Central memory CD8-positive, alpha-beta T cell (primary cell): ENCODE measurements at places on chromosomes 2 and 18.
A peak's percentile ranks its signal among the peaks of the same experiment; 100 is the strongest.

GRCh38 chr2:54289917-54290316 is 33.9 kb upstream of the TSPYL6 start:
- H3K4me1 ChIP-seq = no peaks in the 10 kb centered on the region
- no peak overlapping the region for H3K4me3 ChIP-seq
- no peaks in the 10 kb centered on the region for H3K27me3 ChIP-seq
- no peak for DNase-seq
- no peak overlapping the region for H3K27ac ChIP-seq

DNA sequence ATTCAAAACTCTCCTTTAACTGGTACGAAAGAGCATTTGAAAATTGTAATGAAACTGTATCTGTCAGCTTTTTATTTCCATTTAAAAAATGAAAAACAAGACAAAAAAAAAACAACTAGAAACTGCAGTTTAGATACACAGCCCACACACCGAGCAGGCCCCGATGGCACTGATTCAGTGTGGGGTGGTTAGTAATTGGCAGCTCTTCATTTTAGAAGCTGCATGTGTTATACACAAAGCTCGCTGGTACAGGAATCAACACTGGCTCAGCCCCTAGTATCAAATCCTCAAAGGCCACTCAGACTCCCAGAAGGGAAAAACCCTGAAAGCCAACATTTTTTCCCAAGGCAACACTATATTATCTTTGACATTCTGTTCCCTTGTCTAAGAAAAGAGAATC is 30.5 kb upstream of the RMDN2 start:
- no peak overlapping the region for H3K4me3 ChIP-seq
- H3K4me1 ChIP-seq = peaks cover 32% of the 10 kb centered on the region
- peaks cover 2% of the 10 kb centered on the region for H3K36me3 ChIP-seq
- no peak overlapping the region for H3K27ac ChIP-seq

GRCh38 chr2:120642646-120643045 is 93.0 kb upstream of the GLI2 start:
- H3K27ac ChIP-seq = no peak overlapping the region
- no peaks in the 10 kb centered on the region for H3K36me3 ChIP-seq
- H3K4me1 ChIP-seq = no peaks in the 10 kb centered on the region

GRCh38 chr2:38836791-38837190 is 38.9 kb downstream of the DHX57 start:
- no peak overlapping the region for H3K4me3 ChIP-seq
- H3K4me1 ChIP-seq = no peaks in the 10 kb centered on the region
- peaks cover 26% of the 10 kb centered on the region for H3K36me3 ChIP-seq
- no peak overlapping the region for H3K27ac ChIP-seq

GRCh38 chr2:221377066-221377465 is 195.0 kb downstream of the EPHA4 start:
- no peaks in the 10 kb centered on the region for H3K36me3 ChIP-seq
- no peak overlapping the region for H3K27ac ChIP-seq
- no peak for DNase-seq
- H3K27me3 ChIP-seq = peaks cover 24% of the 10 kb centered on the region
- no peaks in the 10 kb centered on the region for H3K4me1 ChIP-seq
- H3K4me3 ChIP-seq = no peak overlapping the region

DNA sequence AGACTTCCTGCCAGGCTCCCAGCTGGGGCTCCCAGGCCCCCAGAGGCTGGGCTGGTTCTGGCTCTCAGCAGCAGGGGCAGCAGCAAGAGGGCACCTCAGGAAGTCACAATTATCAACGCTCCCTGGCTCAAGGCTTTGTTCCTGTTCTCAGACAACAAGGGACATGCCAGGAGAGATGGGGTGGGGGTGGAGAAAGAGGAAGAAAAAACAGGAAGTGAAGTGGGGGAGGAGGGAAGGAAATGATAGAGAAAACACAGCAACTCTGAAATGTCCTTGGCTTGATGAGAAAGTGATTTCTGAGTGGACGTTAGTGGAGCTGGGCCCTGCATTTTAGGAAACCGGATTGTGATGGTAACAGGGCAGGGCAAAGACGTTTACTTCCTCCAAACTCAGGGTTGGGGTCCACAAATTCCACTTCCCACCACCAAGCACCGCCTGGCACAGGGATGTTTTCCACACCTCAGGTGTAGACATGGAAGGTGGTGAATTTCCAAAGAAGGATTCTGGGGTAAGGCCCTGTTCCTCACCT is 40.4 kb downstream of the CYRIA start:
- H3K4me3 ChIP-seq = no peak overlapping the region
- no peaks in the 10 kb centered on the region for H3K27me3 ChIP-seq
- peaks cover 59% of the 10 kb centered on the region for H3K4me1 ChIP-seq

GRCh38 chr18:27223526-27224291 is 38.6 kb upstream of the CHST9 start:
- no peak overlapping the region for H3K4me3 ChIP-seq
- no peaks in the 10 kb centered on the region for H3K27me3 ChIP-seq
- DNase-seq = no peak
- H3K27ac ChIP-seq = no peak overlapping the region

- H3K27me3 ChIP-seq = no peaks in the 10 kb centered on the region
- DNase-seq = no peak
- peaks cover 27% of the 10 kb centered on the region for H3K4me1 ChIP-seq
- H3K4me3 ChIP-seq = peak overlapping the region; percentile 88
- peak overlapping the region; percentile 97 for H3K27ac ChIP-seq
- H3K36me3 ChIP-seq = peaks cover 10% of the 10 kb centered on the region
Measured at GRCh38 chr2:17754773-17755425, 961 bp downstream of the GEN1 start.

GRCh38 chr2:151668737-151669136 is 65.5 kb downstream of the NEB start:
- H3K27ac ChIP-seq = no peak overlapping the region
- H3K4me3 ChIP-seq = no peak overlapping the region
- H3K27me3 ChIP-seq = no peaks in the 10 kb centered on the region
- H3K4me1 ChIP-seq = peaks cover 24% of the 10 kb centered on the region
- no peak for DNase-seq

- H3K27me3 ChIP-seq = peaks cover 64% of the 10 kb centered on the region
- H3K4me3 ChIP-seq = no peak overlapping the region
- H3K27ac ChIP-seq = no peak overlapping the region
Measured at GRCh38 chr2:29290293-29291047, 175.3 kb downstream of the CLIP4 start.

DNA sequence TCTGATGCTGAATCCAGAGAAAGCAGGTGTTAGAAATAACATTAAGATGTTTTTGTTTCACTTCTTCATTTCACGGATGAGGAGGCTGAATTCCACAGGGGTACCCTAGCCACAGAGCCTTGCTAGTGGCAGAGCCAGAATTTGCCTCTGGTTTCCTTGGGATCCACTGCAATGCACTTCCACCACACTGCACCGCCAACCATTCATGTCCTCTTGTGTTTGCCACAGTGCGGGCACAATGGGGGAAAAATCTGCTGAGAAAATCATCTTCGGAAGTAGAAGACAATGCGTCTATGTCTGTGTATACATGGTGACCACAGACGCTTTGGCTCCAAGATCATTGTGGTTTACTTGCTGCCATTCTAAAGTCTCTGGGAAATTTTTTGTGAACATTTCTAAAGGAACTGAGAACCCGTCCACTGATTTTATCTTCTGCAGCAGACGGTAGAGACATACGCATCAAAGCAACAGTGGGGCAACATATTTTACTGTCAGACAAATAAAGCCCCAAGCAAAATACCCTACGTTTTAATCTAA is 14.9 kb downstream of the ICOS start:
- peaks cover 20% of the 10 kb centered on the region for H3K36me3 ChIP-seq
- peaks cover 68% of the 10 kb centered on the region for H3K4me1 ChIP-seq
- peak overlapping the region; percentile 94 for H3K27ac ChIP-seq
- H3K27me3 ChIP-seq = no peaks in the 10 kb centered on the region
- peak overlapping the region; percentile 82 for H3K4me3 ChIP-seq
- no peak for DNase-seq

DNA sequence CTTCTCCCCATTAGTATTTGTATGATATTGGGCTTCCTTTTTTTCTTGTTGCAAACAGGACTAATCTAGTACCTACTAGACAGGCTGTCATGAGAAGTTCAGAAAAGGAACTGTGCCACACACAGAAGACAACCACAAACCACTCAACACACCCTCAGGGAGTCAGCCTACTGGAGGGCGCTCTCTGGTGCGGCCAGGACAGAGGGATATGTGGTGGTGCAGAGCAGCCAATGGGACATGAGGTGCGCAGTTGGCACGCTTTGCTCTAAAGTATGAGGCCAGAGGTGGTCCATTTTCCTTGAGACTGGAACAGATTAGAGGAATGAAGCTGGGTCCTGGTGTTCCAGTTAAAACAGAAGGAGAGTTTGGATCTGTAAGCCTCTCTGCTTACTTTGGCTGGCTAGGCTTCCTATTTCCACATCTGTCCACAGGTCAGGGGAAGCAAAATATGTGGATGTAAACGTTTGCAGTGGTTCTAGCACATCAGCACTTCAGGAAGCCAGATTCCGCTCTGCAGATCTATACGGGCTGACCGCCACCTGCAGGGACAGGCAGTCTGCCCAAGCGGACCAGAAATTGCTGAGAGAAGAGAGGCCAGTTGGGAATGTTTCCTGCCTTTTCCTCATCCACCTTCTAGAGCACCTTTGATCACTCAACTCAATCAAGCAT is 114.1 kb downstream of the GFPT1 start:
- H3K27me3 ChIP-seq = peaks cover 78% of the 10 kb centered on the region
- no peak overlapping the region for H3K27ac ChIP-seq
- no peaks in the 10 kb centered on the region for H3K36me3 ChIP-seq
- no peak for DNase-seq

- DNase-seq = no peak
- peaks cover 27% of the 10 kb centered on the region for H3K36me3 ChIP-seq
- H3K4me1 ChIP-seq = no peaks in the 10 kb centered on the region
- H3K27ac ChIP-seq = no peak overlapping the region
Measured at GRCh38 chr2:24947561-24948157, 24.1 kb downstream of the DNAJC27 start.

DNA sequence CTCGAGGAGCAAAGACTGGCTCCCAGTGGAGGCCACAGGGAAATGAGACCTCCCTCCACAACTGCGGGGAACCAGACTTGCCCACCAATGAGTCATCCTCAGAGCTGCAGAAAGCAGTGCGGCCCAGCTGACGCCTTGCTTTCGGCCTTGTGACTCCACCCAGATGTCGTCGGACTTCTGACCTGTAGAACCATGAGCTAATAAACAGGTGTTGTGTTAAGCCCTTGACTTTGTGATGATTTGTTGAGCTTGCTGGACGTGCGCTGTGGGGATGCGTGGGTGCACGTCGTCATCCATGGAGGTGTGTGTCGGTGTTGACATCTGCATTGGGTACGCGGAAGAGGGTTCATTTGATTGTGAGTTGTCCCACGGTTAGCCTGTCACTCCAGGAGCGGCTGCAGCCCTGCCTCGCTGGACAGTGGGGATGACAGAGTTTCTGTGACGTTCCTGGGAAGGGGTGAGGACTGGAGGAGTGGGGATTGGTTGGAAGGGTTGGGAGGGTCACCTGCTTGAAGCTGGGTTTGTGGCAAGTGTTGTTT is 154.1 kb downstream of the SH3BP4 start:
- no peak for DNase-seq
- no peak overlapping the region for H3K27ac ChIP-seq
- H3K4me1 ChIP-seq = no peaks in the 10 kb centered on the region
- H3K36me3 ChIP-seq = no peaks in the 10 kb centered on the region
- H3K27me3 ChIP-seq = peaks cover 62% of the 10 kb centered on the region
- no peak overlapping the region for H3K4me3 ChIP-seq

DNA sequence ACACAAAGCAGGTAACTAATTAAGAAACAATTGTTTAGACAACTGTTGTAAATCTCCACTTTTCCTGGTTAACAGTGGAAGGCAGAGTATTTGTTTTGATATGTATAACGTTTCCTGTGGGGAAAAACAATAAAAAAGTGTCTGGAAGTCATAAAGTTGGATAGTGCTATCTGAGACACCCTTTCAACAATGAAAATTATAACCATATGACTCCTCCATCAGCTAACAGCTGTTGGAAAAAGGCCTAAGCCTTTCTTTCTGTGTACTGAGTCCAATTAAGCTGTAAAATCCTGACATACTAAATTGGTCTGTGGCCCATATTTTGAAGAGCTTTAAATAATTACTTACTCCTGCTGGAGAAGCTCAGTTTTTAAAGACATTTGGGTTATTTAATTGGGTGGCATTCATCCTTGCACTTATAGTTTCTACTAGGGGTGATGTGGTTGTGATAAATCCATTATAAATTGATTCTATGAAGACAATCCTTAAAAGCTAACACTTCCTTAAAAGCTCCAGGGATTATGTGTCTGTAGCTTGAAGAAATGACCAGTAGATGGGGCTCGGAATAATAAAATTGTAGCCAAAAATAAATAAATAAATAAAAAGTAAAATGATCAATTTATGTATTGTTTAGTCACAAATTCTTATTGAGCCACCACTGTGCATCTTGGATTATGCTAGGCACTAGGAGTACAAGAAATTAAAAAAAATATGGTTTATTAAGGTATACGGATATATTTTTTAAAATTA is 698.1 kb upstream of the NXPH2 start:
- H3K4me1 ChIP-seq = no peaks in the 10 kb centered on the region
- no peak for DNase-seq
- H3K27me3 ChIP-seq = no peaks in the 10 kb centered on the region
- H3K4me3 ChIP-seq = no peak overlapping the region
- H3K27ac ChIP-seq = no peak overlapping the region

- H3K27me3 ChIP-seq = no peaks in the 10 kb centered on the region
- H3K27ac ChIP-seq = peak overlapping the region; percentile 58
- DNase-seq = no peak
Measured at GRCh38 chr2:98761267-98761781, 30.4 kb upstream of the MGAT4A start.

DNA sequence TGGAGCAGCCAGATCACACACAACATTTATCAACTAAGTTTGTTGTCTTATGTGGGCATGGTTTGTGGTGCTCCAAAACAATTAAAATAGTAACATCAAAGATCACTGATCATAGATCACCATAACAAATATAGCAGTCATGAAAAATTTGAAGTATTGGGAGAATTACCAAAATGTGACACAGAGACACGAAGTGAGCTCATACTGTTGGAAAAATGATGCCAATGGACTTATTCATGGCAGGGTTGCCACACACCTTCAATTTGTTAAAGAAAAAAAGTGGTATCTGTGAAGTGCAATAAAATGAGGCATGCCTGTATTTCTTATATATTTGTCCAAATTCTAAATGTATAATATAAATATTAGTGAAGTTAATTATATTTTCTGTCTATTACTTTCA is 42.9 kb upstream of the CABYR start:
- peaks cover 35% of the 10 kb centered on the region for H3K4me1 ChIP-seq
- H3K27me3 ChIP-seq = no peaks in the 10 kb centered on the region
- H3K27ac ChIP-seq = no peak overlapping the region
- H3K4me3 ChIP-seq = no peak overlapping the region

- no peak overlapping the region for H3K27ac ChIP-seq
- H3K36me3 ChIP-seq = peaks cover 2% of the 10 kb centered on the region
- H3K4me1 ChIP-seq = peaks cover 28% of the 10 kb centered on the region
- DNase-seq = no peak
- no peaks in the 10 kb centered on the region for H3K27me3 ChIP-seq
Measured at GRCh38 chr2:62736899-62737559, 31.5 kb downstream of the EHBP1 start.

- no peaks in the 10 kb centered on the region for H3K4me1 ChIP-seq
- H3K27ac ChIP-seq = no peak overlapping the region
Measured at GRCh38 chr2:236290742-236291425, 26.7 kb upstream of the ASB18 start.

GRCh38 chr2:118387509-118387908 is 299.2 kb downstream of the INSIG2 start:
- H3K4me3 ChIP-seq = no peak overlapping the region
- peaks cover 6% of the 10 kb centered on the region for H3K27me3 ChIP-seq
- DNase-seq = no peak
- H3K36me3 ChIP-seq = no peaks in the 10 kb centered on the region
- no peaks in the 10 kb centered on the region for H3K4me1 ChIP-seq
